Type B pancreatic cell (in vitro differentiated cells): ENCODE measurements at places on chromosomes 5 and 9. TPM values are rescaled to one million over a fixed set of nuclear protein-coding genes. Genes with fewer than 3 reads are reported as not detected.

The RMI1 gene
- 13.0 and 20.3 TPM in 2 replicates for total RNA-seq

The GABRA1 gene
- 1.8 and 12.3 TPM in 2 replicates for total RNA-seq

The CDH6 gene
- total RNA-seq, result 13.2 and 127 TPM in 2 replicates

The SAXO1 gene
- 0.48 TPM in 1 of 2 replicates, not detected in the other for total RNA-seq

The PCDHGB1 gene
- total RNA-seq, result 1.1 and 1.8 TPM in 2 replicates

The BHMT gene
- total RNA-seq, result 0.34 and 0.57 TPM in 2 replicates

The HTR4 gene
- total RNA-seq, result 0.29 and 1.4 TPM in 2 replicates

The TIFAB gene
- total RNA-seq, result not detected in 2 replicates

The RMRP gene
- 16,039 and 18,328 TPM in 2 replicates for total RNA-seq

The ITGA1 gene
- total RNA-seq, result 12.0 and 17.0 TPM in 2 replicates
